ENCODE measurements at places on chromosomes 4 and X.

DNA sequence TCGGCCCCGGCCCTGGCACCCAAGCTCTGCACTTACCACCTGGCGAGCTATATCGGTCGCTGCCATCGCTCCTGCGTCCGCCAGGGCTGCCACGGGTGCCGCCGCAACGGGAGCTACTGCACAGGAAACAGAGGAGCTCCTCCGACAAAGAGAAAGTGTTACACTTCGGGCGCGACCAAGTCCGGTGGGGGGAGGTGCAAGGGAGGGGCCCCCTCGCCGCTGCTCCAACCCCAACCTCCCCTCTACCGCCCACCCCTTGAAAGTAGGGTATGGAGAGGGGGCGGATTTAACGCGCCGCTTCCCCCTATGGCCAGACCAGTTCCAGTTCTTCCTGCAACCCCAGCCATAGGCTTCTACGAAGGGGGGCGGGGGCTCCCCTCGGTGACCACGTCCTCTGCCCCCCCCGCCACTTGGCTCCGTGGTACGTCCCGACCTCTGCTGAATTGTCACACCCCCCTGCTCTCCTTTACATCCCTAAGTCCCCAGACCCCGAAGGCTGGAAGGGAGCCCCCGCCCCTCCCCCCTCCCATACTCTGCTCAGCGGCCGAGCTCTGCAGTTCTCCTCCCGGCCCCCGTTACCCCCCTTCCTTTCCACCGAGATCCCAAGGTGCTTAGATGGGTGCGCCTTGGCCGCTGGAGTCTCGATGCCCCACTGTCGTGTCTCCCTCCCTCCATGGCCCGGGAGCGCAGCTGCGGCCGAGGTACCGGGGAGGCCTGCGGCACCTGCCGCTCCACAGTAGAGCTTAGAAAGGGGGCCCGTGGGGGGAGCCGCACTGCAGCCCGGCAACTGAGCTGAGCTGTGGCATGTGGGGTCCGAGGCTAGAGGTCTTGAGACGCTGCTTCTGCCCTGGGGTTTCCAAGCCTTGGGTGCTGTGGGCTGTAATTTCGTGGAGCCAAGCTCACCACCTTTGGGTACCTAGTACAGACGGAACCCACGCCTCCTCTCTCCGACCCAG, at the start of gene SEPTIN6:
Gene SEPTIN6 (minus strand): TSS at position 129 of the 956 bp plus-strand sequence. CDS start 63 bp downstream, at position 66.
- DNase-seq, result peak; percentile 87

- no peak for DNase-seq
Observed at GRCh38 chr4:163448540-163449203, 24.9 kb downstream of the TKTL2 start.

DNA sequence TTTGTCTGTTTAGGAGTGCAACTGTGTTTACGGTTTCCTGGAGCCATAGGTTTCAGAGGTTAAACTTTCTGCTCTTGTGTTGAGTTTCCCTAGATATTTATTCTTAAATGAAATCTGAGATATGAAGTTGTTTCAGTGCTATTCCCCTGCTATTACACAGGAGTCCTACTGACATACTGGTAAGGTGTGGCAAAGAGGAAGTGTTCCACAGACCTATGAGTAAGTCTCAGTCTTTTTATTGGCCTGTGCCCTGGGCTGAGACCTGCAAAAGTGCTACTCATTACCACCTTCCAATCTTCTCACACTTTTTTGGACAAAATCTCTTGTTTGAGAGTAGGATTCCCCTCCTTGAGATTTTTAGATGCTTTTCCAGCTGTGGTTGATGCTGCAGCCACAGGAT, 35.6 kb upstream of the MAGEA8 start:
- no peak for DNase-seq

- DNase-seq, result no peak
Observed at GRCh38 chr4:156294577-156294976, 340.9 kb upstream of the CTSO start.

GRCh38 chrX:85882601-85883000, 164.8 kb downstream of the CHM start:
- no peak for DNase-seq

- no peak for DNase-seq
Observed at GRCh38 chr4:44462259-44462658, 13.7 kb upstream of the KCTD8 start.

DNA sequence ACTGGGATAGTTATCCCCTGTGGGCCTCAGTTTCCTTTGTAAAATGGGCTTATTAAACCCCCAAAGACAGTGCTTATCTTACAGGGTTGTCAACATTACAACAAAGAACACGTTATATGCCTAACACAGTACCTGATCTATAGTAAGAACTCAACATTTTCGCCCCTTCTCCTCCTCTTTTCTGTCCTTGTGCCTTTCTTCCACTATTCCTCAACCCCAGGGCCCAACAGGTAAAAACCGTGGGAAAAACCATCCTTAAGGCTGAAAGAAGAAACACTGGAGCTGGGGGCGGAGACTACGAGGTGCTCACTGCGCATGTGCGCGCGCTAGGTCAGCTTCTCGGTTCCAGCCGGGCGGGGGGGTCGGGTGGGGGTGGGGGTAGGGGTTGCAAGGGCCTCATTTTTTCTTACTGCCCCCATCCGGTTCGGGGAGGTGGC, 426 bp upstream of the XIAP start:
- DNase-seq, result no peak

DNA sequence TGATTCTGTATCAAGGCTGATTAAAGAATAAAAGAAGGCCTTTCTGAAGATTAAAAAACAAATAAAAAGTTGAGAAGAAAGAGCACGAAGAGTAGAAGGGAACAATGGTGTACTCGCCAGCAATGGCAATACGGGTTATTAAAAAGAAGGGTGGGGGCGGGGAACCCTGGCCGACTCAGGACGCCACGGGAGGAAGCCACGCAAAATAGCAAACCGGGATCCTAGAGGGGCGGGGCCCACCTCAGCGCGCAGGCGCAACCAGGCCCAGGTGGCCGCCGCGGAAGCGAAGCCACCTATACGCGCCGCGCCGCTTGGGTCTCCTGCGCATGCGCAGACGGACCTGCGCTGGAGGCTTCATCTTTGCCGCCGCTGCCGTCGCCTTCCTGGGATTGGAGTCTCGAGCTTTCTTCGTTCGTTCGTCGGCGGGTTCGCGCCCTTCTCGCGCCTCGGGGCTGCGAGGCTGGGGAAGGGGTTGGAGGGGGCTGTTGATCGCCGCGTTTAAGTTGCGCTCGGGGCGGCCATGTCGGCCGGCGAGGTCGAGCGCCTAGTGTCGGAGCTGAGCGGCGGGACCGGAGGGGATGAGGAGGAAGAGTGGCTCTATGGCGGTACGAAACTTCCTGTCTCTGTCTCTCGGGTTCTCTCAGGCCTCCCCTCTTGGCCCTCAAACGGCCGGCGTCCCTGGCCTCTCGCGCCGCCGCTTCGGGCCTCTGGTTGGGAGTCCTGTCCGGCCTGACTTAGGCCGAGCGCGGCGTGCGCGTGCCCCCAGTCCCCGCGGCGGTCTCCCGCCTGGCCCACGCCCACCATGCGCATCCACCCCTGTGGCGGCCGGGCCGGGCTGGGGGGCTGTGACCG, at the start of gene FIP1L1:
Gene FIP1L1 (plus strand): TSS at position 323 of the 852 bp plus-strand sequence. CDS start 198 bp downstream, at position 521.
- peak; percentile 94 for DNase-seq

DNA sequence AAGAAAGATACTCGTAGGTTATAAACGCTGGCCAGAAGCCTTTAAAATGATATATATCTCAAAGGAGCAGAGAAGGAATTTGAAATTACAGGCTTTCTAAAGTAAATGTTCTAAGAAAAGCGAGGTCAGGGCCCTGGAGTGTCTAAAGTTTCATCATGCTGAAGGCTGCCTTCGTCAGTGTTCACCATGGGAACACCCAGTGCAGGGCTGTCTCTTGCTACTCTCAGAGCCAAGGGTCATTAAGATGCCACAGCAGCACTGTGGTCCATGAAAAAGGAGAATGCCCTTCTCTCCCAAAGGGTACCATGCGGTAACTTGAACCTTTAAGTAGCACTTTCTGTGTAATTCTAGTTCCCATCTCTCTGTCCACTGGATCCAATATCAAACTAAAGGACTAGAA, 174.5 kb upstream of the NWD2 start:
- DNase-seq, result no peak

DNA sequence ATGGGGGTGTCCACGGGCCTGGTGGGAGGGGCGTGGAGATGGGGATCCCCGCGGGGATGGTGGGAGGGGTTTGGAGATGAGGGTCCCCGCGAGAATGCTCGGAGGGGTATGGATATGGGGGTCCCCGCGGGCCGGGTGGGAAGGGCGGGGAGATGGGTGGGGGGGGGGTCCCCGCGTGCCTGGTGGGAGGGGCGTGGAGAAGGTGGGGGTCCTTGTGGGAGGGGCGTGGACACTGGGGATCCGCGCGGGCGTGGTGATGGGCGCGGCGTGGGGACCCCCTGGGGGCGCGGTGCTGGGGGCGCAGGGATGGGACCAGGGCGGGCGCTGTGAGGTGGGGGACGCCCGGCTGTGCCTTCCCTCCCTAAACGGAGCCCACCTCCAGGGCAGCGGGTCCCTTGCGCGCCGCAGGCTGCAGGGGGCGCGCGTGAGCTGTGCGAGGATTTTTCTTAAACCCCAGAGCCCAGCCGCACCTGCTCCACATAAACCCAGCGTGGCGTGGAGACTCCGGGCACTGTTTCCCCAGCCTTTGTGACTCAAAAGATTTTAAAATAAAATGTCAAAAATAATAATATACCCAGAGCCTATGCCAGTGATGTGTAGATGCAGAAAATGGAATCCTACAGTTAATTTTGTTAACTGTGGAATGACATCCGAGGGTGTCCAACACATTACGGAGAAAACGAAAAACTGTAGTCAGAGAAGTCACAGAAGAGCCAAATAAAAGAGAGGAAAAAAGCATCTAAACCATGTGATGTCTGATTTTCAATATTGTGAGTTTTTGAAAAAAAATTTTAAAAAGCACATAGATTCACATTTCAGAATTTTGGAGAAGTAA, 1.5 kb upstream of the ASMTL start:
- no peak for DNase-seq

- DNase-seq, result no peak
Observed at GRCh38 chrX:11137543-11138139, 26.5 kb downstream of the HCCS start.

GRCh38 chr4:109590905-109591304, 30.9 kb downstream of the MCUB start:
- DNase-seq, result no peak

GRCh38 chrX:151183912-151184565, 7.7 kb downstream of the GPR50 start:
- no peak for DNase-seq

- DNase-seq, result no peak
Observed at GRCh38 chr4:119526786-119527550, 101.6 kb downstream of the PDE5A start.

GRCh38 chrX:70468709-70469108, 24.1 kb downstream of the DLG3 start:
- no peak for DNase-seq

DNA sequence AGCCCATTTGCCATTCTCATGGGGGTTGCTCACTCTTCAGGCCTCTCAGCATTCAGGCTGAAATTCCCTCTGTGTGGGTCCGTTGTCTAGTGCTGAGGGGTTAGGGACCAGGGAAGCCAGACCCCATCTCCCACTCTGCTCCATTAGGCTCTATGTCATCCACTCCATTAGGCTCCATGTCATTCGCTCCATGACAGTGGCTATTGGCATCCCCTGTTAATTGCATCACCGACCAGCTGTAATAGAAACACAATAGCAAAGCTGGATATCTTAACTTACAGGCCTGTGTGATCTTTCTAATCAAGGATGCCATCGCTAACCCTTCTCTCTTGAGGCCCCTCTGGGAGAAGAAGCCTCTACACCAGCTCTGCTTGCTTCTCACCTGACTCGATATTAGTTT, 25.7 kb upstream of the ZNF518B start:
- DNase-seq, result no peak

GRCh38 chr4:41505161-41505661, 32.7 kb upstream of the LIMCH1 start:
- no peak for DNase-seq

GRCh38 chrX:8254401-8254800, 83.3 kb upstream of the VCX2 start:
- DNase-seq, result no peak

GRCh38 chr4:20251796-20252655, at the start of gene SLIT2:
Gene SLIT2 (plus strand): TSS chr4:20251905. CDS start chr4:20253816, 1,911 bp downstream.
- DNase-seq, result no peak

DNA sequence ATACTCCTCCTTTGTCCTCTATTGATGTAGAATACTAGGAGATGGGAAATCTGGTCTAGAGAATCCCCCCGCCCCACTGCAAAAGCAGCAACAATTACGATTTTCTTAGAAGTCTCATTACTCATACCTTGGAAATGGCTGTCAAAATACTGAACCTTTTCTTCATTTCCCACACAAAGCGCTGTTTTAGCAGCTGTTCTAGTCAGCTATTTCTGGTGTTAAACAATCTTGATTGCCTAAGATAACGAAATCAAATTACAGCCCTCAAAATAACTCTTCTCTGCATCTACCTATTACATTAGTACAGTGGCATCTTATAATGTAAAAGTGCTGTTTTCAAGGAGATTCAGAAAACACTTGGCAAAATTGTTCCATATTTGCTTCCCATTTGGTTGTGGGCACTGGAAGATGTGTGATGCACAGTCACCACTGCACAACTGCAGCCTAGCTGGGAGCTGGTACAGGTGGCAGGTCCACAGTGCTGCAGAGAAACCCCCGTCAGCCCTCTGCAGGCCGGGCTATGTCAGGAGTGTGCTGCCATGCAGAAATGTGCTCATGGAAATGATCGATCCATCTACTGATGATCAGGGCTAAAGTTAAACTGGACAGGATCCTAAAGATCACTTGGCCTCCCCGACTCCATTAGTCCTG, 50.4 kb downstream of the TBC1D9 start:
- no peak for DNase-seq

DNA sequence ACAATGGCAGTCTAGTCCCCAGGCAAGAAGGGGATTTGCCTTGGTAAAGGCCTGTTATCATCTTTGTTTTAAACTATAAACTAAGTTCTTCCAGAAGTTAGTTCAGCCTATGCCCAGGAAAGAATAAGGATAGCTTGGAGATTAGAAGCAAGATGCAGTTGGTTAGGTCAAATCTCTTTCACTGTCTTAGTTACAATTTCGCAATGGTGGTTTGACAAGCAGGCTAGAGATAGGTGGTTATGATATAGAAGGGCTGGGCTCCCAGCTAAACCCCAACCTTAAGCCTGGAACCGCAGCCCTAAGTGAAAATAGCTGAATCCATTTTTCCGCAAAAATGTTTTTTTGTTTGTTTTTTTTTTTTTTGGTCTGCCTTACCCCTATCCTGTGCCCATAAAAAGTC, 41.8 kb upstream of the NEIL3 start:
- DNase-seq, result no peak

- no peak for DNase-seq
Observed at GRCh38 chr4:81467672-81467964, 4.1 kb downstream of the RASGEF1B start.

DNA sequence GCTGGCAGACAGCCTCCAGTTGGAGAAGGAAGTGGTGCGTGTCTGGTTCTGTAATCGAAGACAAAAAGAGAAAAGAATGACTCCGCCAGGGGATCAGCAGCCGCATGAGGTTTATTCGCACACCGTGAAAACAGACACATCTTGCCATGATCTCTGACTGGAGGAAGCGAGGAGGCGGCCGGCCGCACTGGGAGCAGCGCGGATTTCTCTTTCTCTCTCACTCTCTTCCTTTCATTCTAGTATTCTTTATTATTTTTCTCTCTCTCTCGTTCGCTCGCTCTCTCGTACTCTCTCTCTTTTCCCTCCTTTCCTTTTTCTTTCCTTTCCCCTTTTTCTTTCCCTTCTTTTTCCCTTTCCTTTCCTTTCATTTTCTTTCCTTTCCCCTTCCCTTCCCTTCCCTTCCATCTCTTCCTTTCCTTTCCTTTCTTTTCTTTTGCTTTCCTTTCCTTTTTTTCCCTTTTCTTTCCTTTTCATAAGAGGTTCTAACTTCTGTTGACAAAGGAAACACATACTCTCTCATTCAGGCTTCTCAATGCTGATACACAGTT, 1.2 kb downstream of the POU3F4 start:
- no peak for DNase-seq
